T-helper 9 cell (primary cell): ENCODE measurements at places on chromosomes 5 and 9.

- no peak for DNase-seq
These were observed 92.9 kb upstream of the PIK3R1 start for GRCh38 chr5:68122439-68123328.

DNA sequence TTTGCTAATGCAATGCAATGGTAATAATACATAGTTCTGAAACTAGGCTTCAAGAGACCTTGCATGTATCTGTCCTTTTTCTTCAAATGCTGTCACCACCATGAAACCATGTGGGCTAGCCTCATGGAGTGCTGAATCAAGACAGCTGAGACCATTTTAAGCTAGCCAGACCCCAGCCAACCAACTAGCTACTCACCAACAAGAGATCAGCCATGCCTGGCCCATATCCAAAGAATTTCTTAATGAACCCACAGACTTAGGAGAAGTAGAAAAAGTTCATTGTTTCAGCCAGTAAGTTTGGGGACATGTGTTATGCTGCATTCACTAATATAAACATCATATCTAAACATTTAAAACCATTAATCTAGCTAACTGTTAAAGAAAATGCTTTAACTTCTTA lies 139.8 kb upstream of the EDIL3 start:
- DNase-seq = no peak

DNA sequence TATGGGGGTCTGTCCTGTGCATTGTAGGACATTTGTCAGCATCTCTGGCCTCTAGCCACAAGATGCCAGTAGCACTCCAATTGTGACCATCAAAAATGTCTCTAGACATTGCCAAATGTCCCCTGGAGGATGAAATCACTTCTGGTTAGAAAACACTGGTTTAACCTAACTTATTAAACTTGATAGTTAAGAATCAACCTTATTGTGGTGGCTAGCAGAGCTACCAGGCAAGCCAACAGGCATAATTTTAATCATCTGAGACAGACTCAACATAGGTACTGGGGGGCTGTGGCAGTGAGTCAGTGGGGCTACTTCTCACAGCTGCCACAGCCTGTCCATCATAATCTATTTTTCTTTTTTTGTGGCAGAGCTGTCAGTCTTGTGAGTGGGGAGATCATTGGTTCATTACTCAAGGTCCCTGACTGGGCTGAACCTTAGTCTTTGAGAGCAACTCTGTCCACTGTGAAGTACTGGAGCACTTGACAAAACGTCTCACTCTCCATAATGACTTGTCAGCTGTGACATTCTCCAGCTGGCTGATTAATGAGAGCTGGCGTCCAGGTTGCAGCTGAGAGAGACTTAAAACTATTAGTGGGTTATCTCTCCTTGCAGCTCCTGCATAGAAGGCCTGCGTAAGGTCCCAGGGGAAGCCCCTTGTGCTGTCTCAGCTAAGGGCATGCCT lies 107.9 kb downstream of the DCP2 start:
- DNase-seq = no peak

DNA sequence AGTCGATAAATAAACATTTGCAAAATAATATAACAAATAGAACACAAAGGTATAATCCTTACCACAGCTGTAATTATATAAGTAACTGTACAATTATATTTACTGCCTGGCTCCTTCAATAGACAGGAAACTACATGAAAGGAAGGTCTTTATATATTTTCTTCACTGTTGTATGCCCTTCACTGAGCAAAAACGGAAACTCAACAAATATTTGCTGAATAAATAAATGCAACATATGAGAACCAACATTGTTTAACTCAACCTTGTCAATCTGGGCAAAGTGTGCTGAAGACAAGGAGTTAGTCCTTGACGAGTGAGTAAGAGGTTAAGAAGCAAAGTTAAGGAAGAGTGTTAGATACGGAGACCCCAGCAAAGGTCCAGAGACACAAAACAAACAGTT lies 22.6 kb downstream of the PSMD5 start:
- DNase-seq = no peak
